Tibial nerve (tissue), 4 donors: ENCODE measurements at places on chromosomes 16 and 17. TPM values are rescaled to one million over a fixed set of nuclear protein-coding genes. Genes with fewer than 3 reads are reported as not detected.

- DNase-seq, result no peak
These were observed 328 bp downstream of the LLGL1 start for GRCh38 chr17:18225642-18226283.

DNA sequence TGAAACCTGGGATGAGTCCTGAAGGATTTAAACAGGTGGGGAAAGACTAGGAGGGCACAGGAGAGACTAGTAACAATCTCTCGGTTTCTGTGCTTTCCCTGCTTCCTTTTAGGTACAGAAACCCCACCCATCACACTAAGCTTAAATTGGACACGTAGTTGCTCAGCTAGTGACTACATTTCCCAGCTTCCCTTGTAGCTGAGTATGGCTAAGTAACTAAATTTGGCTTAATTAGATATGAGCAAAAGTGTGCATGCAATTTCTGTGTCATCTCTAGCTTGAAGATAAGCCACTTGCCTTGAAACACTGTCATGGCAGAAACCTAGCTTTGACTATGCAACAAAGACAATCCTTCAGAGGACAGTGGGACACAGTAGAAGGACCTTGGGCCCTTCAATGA lies 36.5 kb downstream of the CACNG1 start:
- DNase-seq, result no peak

- no peak for DNase-seq
These were observed 1.5 kb downstream of the LRRC3C start for GRCh38 chr17:39928858-39929645.

DNA sequence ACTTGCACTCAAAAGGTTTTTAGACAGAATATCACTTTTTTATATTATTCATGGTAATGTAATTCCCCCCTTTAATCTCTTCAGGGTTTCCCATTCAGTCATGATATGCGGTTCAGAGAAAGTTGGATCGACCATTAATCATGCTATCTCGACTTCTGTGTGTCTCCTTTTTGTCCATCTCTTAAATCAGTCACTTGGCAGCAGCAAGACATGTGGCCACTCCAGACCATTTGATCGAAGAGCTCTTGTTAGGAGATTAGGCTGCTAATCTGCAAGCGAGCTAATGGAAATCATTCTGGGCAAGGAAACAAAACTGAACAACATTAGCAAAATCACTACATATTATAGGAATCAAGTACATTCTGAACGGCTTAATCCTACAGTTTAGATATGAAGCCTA lies 449.9 kb downstream of the WWOX start:
- DNase-seq, result no peak

The ZDHHC1 gene
- 32.8 TPM for total RNA-seq

DNA sequence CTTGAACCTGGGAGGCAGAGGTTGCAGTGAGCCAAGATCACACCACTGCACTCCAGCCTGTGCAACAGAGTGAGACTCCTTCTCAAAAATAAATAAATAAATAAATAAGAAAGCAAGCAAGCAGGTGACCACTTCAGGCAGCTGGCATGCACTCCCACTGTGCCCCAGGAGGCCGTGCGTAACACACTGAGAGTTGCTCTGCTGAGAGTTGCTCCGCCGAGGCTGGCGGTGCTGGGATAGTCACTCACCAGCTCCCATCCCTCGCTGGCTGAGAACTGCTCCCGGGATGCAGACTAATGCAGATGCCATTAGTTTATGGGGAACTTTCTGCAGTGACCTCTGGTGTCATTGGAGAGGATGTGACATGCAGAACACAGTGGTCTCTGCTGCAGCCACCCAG lies 105.7 kb upstream of the PLCG2 start:
- no peak for DNase-seq

GRCh38 chr17:47286198-47286914 lies 32.7 kb downstream of the ITGB3 start:
- DNase-seq, result no peak

DNA sequence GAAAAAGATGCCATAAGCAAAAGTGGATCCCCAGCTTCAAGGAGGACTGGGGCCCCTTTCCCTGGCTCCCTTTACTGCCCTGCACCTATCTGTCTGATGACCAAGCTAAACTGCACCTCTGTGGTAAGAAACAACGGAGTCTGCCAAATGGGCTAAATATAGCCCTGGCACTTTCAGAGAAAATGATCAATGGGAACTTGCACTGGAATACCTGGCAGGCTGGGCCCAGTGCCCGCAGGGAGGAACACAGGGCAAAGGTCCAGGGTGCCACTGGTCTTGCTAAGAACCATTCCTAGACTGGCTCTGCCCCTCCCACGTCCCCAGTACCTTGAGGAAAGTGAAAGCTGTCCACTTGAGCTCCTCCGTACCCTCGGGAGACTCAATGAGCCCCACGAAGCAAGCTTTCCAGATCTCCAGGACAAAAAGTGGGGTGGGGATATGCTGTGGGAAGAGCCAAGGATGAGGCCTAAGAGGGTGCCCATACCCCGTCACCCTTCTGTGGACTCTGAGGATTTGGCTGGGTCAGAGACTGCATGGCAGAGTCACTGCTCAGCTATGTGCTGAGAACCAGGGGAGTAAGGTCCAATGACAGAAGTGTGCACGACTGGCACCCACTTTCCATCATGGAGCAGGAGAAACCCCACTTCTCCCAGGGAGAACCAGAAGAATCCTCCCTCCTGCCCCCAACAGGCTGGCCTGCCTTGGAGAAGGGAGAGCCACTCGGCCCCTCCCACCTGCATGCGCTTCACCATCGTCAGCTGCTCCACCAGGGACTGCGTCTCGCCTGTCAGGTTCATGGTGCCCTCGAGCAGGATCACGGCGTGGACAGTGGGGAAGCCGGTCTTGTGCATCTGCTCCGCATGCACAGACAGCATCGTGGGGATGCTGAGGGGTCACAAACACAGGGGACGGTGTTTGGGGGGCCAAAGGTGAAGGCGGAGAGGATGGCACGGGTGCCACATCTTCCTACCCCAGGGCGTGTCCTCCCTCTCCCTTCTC lies 17.4 kb downstream of the CSF3 start:
- no peak for DNase-seq

DNA sequence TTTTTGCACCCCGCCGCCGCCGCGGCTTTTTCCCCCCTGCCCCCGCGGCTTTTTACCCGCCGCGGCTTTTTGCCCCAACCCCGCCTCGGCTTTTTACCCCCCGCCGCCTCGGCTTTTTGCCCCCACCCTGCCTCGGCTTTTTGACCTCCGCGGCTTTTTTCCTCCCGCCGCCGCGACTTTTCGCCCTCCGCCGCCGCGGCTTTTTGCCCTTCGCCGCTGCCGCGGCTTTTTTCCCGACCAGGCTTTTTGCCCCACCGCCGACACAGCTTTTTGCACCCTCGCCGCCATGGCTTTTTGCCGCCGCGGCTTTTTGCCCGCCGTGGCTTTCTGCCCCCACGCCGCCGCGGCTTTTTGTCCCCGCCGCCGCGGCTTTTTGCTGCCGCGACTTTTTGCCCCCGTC lies 137.0 kb upstream of the TP53TG3D start:
- no peak for DNase-seq

GRCh38 chr17:70158180-70158579 lies 11.2 kb upstream of the KCNJ2 start:
- DNase-seq, result no peak
